Fibroblast of skin of scalp (primary cell): ENCODE measurements at places on chromosomes 7 and 10.

DNA sequence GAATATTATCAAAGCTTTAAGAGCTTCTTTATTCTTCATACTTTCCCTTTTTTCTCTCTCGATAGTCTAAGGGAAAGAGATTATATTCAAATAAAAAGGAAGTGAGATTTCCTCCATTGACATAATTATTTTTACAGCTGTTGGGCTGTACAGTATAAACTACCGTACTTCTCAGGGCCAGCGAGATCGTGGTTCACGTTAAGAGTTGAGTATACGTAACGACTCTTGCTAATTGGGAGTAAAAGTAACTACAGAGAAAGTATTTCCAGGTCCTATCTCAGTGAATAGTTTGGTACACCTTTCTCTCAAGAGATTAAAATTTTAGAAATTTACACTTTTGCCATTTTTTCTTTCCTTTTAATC is 57.8 kb downstream of the INPP5F start:
- DNase-seq = no peak

DNA sequence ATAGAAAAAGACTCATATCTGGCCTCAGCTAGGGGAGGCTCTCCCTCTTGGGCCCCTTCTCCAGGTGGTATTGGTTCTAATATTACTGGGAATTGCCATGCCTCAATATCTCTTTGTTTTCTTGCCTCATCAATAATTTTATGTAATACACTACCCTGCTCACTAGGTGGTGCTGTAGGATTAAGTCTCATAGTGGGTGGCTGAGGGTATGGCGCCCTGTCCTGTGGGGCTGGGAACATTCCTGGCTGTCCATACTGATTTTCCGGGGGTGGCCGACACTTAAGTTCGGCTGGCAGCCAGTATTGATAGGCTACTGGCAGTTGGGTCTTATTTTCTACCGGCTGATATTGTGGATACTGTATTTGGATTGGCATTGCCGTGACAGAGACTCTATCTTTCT is 9.0 kb upstream of the TAS2R3 start:
- DNase-seq = peak; percentile 5

DNA sequence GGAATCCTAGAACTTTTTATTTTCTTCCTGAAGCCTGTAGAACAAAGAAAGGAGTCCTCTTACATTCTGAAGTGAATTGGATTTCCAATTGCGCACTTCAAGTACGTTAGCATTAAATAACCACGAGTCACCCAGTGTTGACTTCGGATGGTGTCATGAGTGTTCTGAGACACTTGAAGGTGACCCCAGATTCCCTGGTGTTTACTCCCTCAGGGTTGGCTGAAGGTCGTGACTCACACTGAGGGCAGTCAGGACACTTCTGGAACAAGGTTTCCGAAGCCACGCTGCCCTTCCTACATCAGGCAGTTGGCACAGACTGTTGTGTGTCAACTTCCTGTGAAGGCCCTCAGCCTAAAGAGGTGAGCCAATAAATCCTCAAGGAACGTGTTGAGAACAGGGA is 186.6 kb upstream of the CELF2 start:
- peak; percentile 81 for DNase-seq

DNA sequence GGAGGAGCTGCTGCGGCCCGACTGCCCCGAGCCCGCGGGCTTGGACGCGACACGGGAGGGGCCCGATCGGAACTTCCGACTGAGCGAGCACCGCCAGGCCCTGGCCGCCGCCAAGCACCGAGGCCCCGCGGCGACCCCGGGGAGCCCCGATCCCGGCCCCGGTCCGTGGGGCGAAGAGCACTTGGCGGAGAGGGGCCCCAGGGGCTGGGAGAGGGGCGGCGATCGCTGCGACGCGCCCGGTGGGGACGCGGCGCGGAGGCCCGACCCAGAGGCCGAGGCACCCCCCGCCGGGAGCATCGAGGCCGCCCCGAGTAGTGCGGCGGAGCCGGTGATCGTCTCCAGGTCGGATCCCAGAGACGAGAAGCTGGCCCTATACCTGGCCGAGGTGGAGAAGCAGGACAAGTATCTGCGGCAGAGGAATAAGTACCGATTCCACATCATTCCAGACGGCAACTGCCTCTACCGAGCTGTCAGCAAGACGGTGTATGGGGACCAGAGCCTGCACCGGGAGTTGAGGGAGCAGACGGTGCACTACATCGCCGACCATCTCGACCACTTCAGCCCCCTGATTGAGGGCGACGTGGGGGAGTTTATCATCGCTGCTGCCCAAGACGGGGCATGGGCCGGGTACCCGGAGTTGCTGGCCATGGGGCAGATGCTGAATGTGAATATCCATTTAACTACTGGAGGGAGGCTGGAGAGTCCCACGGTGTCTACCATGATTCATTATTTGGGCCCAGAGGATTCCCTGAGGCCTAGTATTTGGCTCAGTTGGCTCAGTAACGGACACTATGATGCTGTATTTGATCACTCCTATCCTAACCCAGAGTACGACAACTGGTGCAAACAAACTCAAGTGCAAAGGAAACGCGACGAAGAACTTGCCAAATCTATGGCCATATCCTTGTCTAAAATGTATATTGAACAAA is 1.4 kb downstream of the OTUD1 start:
- peak; percentile 13 for DNase-seq

DNA sequence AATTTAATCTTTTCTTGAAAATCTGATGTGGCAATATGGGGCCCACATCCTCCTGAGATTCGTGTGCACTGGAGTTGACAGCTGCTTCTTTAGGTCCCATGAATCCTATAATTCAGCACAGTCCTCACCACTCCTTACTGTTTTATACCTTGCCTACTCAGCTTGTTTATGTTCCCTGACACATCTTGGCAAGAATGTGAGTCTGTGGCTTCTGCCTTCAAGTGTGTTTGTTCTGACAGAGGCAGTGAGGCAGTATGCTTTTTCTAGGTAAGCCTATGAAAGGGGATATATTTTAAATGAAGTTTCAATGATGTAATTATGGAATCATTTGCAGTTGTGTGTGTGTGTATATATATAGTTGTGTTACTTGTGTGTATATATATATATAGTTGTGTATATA is 106.4 kb downstream of the AMPH start:
- DNase-seq = no peak

GRCh38 chr7:36967387-36967786 is 243.1 kb upstream of the AOAH start:
- DNase-seq = peak; percentile 65

- no peak for DNase-seq
Measured at GRCh38 chr10:56823849-56824248, 462.8 kb upstream of the ZWINT start.

- peak; percentile 85 for DNase-seq
Measured at GRCh38 chr10:3887885-3888476, 103.0 kb upstream of the KLF6 start.

DNA sequence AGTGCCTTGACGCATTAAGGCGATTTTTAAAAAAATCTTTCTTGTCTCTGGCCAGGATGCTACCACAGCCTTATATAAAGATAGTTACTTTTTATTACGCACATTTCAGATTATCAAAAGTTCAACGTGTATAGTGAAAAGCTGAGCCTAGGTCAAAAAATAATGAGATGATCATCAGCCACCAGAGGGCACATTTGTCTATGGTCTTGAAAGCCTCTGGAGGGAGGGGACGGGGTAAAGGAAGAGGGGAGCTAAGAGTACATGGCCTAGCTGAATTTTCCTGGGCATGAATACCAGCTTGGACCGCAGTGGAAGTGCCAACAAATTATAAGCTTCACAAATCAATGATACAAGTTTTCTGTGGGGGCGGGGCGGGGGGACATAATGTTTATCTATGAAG is 285.9 kb upstream of the SMIM30 start:
- DNase-seq = no peak

- DNase-seq = peak; percentile 72
Measured at GRCh38 chr7:16051561-16052255, 365.2 kb upstream of the MEOX2 start.

DNA sequence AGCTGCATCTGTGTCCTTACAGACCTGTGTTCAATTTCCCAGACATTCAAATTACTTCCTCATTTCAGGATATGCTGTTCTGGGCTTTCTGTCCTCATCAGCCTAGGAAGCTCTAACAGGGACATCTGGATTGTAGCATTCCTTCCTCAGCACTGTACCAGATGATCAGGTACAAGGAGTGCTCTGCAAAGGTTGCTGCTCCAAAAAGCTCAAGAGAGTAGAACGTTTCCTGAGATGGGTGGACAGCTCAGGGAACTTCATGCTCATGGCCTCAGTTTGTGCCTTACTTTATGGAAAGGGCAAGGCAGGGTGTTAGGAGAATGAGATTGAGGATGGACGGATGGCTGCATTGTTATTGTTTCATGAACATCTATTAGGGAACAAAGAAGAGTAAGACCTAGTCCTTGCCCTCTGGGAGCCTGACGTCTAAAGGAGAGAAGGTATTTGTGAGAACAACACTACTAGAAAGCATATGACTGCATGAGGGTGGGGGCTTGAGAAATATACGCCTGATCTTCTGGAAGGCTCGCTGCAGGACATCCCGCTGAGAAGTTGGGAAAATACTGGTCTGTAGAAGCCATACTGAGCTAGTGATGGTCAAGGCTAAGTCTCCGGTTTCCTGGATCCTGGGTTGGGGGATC is 10.5 kb upstream of the ZNF212 start:
- no peak for DNase-seq

GRCh38 chr7:26399736-26400135 is 108.1 kb downstream of the SNX10 start:
- DNase-seq = no peak

DNA sequence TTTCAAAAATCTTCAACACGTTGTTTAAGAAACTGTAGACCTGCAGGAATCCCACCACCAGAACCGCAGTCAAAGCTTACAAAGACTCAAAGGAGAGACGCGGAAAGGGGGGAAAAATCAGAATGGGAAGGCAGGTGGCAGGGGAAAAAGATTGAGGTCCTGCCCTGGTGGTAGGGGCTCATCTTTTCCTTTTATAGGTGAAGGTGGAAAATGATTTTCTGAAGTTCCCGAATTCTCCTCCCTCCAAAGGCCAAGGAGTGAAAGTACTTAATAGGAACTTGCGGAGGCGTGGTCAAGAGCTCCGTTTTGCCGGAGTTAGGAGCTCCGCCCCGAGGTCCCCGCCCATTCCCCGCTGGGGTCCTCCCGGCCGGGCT is 724 bp downstream of the BBIP1 start:
- peak; percentile 97 for DNase-seq

DNA sequence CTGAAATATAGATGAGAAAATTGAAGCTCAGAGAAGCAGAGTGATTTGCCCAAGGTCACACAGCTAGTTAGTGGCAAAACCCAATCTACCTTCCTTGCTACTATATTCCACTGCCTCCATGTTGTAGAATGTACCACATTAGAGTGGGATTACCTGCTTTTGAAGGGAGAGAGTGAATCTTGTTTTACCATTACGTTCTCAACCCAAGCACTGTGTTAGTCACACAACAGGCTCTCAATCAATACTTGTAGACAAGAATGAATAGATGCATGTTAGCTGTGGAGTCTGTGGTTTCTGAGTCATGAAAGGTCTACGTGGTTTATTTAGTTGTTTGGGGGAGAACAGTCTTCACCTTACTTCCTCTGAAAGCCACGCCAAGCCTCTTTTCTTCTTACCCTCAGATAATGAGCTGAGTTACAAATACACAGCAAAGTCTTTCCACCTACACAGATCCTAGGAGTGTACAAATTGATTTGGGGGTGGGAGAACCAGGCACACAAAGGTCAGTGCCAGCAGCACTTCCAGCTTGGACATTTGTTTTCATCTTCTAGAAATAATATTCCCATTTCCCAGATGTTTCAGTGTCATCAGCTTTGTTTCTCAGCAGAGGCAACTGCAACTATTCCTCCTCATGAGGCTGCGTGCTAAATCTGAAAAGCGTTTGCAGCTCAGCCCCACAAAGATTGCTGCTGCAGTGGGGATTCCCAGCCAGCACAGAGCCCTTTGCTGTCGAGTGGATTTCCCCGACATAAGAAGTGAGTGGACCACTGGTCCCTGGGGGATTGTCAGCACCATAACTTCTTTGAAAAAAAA is 71.5 kb upstream of the ADO start:
- DNase-seq = peak; percentile 34

- no peak for DNase-seq
Measured at GRCh38 chr10:133182190-133182589, 22.2 kb downstream of the KNDC1 start.

DNA sequence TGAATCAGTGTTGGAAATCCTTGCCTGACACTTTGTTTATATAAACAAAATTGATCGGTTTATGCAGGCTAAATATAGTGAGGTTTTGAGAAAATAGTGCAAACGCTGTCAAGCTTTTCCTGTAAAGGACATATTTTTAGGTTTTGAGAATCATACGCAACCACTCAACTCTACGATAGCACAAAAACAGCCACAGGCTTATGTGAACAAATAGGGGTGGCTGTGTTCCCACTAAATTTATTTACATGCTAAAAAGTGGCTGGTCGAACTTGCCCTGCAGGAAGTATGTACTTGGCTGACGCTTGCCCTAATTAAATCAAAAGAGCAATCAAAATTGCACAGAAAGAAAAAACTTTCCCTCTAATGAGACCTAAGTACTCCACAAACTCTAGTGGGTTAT is 234.7 kb upstream of the CACNA2D1 start:
- DNase-seq = no peak

- no peak for DNase-seq
Measured at GRCh38 chr10:98235846-98236245, 32.1 kb downstream of the LOXL4 start.

DNA sequence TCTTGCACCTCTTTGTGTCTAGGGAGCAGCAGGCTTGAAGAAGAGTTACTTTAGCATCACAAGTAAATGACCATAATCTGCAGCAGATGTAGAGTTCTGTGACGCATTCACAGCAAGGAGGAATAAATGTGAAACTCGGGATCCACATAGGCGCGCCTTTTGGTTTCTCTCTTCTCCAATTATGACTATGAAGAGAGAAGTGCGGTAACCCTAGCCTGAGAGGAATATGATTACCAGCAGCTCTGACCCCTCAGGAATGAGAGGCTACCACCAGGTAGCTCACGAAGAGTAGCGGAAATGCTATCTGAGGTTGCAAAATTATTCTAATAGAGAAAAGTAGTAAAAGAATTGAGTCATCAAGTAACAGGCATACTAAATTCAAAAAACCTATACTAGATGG is 25.2 kb upstream of the DMTF1 start:
- DNase-seq = no peak

GRCh38 chr7:96045919-96046318 is 273.6 kb downstream of the DYNC1I1 start:
- no peak for DNase-seq

DNA sequence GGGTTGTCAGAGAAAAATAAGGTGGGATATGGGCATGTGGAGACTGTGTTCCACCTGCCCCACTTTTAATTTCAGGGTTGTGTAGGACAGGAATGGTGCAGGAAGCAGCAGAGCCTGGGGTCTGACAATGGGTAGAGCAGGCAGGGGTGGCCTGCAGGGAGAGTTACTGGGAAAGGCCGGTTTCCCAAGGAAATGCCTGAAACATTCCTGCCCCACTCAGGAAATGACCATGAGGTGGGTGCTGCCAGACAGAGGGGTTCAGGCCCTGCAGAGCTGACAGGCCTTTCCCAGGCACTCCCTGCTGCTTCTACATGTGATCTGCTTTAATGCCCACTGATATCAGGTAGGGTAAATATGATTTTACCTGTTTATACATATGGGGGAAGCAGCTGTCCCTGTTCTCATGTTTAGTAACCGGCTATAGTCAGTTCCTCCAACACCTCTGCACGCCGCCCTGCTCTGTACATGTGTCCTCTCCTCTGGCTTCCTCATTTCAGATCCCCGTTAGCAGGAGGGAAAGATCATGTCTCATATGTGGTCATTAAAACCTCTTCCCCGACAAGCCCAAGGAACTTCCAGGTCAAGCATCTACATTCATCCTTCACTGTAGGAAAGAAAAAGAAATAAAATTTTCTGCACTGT is 118.6 kb upstream of the PRSS58 start:
- no peak for DNase-seq
